ENCODE measurements at places on chromosomes 2 and 18.

DNA sequence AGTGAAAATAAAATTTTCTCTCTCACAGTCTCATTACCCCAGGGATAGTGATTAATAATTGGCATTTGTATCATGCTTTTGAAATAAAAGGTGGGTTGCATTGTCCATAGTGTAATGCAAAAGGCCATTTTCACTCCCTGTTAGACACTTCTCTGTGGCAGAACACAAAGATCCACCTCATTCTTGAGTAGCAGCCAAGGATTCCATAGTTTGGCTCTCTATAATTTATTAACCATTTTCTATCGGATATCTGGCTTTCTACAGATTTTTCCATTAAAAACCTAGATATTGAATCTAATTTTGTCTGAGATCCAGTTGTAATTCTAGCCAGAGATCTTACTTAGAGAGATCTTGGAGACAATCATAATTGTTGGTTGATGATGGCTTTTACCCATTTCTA, 39.0 kb downstream of the CDCA7 start:
- DNase-seq: no peak

- no peak for DNase-seq
These were observed 36.6 kb downstream of the TTC32 start for GRCh38 chr2:19865151-19865550.

DNA sequence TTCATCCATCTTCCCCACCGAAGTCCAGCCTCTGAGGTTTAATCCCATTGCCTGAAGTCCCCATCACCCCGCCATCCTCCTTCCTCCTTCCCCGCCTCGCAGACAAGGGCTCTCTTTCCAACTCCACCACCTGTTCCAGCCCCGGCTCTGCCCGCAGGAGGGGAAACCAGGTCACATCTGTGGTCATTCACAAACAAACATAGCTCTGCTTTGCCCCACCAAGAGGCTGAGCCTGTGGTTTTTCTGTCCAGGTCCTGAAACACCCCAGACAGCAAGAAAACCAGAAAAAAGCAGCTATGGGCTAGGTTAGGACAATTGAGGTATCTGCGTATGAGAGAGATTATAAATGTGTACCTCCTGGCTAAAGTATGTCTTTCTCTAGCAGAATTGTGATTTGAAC, 144.7 kb downstream of the GLI2 start:
- no peak for DNase-seq

DNA sequence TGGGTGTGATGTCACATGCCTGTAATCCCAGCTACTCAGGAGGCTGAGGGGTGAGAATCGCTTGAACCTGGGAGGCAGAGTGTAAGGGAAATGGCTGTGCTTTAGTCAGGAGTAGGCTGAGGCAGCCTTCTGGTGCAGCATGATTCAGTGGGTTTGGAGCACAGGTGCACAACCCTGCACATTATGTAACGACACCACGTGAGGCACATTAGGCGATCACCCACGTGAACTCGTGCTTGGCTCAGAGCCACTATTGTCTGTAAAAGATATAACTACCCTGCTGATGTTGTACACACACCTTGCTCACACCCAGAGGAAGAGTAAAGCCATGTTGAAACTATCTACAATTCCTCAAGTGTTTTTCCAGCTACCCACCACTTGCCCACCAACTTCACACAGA, 54.8 kb upstream of the ZC3H15 start:
- no peak for DNase-seq

- DNase-seq: no peak
These were observed 1.8 kb downstream of the UPP2 start for GRCh38 chr2:158103411-158104012.

All from Kasumi-1 (cell line).